Bone marrow (tissue), 2 donors: ENCODE measurements at places on chromosomes 4 and X.

DNA sequence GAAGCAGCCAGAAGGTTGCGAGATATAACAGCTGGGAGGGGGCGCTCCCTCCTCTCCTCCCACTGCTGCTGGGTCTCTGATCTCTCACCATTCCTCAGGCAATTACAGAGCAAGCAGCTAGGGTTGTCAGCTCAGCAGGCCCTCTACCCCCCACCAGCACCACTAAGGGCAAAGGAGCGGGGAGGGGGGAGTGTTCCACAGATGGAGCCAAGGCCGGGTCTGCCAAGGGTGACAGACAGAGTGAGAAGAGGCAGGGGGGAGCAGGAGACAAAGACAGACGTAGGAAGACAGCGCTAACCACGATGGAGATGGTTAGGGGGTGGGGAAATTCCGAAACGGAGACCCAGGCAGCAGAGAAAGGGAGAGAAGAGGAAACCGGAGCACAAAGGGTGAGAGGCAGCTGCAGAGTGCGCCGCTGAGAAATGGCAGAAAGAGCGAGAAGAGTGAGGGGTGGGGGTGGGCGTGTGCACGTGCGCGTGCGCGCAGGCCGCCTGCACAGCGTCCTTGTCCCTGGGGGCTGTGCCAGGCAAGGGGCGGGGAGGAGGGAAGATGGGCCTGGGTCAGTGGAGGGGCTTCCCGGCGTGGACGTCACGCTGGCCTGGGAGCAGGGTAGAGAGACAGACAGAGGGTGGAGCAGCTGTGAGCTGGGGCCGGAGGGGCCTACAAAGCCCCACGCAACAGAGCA, 6.9 kb downstream of the L1CAM start:
- no peak for DNase-seq

DNA sequence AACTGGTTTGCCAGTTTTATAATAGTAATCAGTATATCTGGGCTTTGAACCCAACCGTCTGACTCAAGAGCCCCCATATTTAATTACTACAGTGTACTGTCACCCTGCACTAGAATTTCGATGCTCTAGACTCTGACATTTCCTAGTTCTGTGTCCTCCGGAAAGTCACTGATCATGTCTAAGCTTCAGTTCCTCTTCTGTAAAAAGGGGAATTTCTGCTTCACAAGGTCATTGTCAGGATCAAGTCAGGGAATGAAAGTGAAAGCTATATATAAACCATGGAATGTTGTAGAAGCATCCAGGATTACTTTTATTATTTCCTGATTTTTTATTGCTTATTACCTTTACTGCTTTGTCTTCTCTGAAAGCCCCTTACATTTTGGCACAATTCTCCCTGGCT, 4.0 kb upstream of the KCNIP4 start:
- no peak for DNase-seq

DNA sequence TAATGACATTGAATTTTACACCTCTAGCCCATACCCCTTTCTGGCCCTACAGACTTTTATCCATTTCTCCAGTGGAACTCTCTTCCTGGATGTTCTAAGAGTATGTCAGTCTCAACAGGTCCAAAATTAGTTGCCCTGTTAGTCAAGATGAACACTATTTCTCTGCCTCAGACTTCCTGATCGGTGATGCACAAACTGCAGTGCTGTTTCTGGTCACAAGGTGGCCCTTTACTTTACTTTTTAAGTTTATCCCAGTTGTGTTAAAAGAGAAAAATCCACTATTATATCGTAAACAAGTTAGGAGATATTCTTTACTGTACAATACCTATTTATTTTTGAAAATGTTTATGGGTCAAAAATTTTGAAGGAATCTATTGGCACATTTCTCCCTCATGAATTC, 13.1 kb downstream of the TCEAL7 start:
- DNase-seq = no peak

- no peak for DNase-seq
These were observed 205.8 kb downstream of the SPCS3 start for GRCh38 chr4:176525576-176525975.

- no peak for DNase-seq
These were observed 68.9 kb downstream of the TENT5D start for GRCh38 chrX:80489166-80489565.
